Ascending aorta (tissue), 2 donors: ENCODE measurements at places on chromosomes 1 and 21.

- no peak overlapping the region for H3K27ac ChIP-seq
- H3K4me3 ChIP-seq: no peak overlapping the region
- no peaks in the 10 kb centered on the region for H3K27me3 ChIP-seq
- DNase-seq: no peak
- no peaks in the 10 kb centered on the region for H3K36me3 ChIP-seq
These were observed 127.1 kb upstream of the ARHGEF16 start for GRCh38 chr1:3327389-3327702.

DNA sequence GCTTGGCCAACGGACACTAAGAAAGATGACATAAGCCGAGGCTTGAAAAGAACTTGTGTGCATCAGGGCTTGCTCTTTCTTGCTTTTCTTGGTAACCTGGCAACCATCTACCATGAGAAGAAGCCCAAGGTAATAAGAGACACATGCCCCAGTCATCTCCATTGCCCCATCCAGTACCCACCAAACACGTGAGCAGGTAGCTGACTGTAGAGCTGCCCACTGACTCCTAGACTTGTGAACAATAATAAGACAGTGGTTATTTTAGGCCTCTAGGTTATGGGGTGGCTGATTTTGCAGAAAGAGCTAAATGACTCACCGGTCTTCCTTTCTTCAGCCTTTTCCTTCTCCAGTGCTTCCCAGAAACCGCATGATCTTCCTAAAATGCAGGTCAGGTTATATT is 105.0 kb upstream of the JUN start:
- DNase-seq: no peak
- H3K4me3 ChIP-seq: no peak overlapping the region
- H3K36me3 ChIP-seq: no peaks in the 10 kb centered on the region
- peaks cover 33% of the 10 kb centered on the region for H3K4me1 ChIP-seq
- H3K27ac ChIP-seq: no peak overlapping the region

GRCh38 chr1:116290085-116290705 is 82.8 kb upstream of the ATP1A1 start:
- DNase-seq: no peak
- H3K36me3 ChIP-seq: no peaks in the 10 kb centered on the region
- no peak overlapping the region for H3K4me3 ChIP-seq
- H3K27ac ChIP-seq: no peak overlapping the region
- H3K27me3 ChIP-seq: no peaks in the 10 kb centered on the region
- H3K4me1 ChIP-seq: no peaks in the 10 kb centered on the region

DNA sequence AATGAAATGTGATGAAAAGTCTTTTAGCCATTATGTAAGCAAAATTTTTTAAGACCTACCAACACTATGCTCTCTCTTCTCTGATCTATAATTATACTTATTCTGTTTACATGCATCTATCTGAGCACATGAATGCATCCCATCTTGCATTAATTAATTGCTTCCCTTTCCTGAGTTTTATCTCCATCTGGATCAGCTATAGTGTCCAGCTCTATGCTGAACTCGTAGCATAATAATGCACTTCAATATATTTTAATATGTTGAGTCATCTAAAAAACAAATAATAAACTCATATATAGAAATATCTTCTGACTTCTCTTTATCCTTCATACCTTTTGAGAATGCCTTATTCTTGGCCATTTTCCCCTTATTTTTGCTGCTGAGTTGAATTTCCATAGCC is 1097.8 kb downstream of the TTLL7 start:
- H3K4me3 ChIP-seq: no peak overlapping the region
- no peaks in the 10 kb centered on the region for H3K36me3 ChIP-seq
